Activated CD8-positive, alpha-beta memory T cell treated with anti-CD3 and anti-CD28 coated beads for 1 hour (primary cell): ENCODE measurements at places on chromosomes 7 and 10.

DNA sequence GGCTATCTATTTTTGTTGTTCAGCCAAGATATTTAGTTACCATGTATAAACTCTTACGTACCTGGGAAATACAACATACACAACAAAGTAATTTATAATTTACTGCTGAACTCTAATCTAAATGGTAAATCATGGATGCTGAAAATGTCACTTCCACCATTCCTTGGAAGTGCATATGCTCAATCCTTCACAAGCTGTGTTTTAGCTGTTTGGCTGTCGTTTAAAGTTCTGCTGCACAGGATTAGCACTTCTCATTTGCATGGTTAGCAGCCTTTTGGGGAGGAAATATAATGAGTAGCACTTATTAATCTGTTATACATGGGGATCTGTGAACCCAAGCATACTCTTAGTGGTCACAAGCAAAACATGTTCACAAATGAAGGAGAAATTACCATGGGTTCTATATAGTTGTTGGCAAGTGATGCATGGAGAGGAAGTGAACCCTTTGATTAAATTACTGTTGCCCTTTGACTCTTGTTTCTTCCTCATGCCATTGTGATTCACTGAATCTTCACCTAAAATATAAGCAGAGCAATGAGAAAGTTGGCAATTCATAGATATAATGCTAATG lies 18.5 kb downstream of the PIK3CG start:
- DNase-seq = no peak

- no peak for DNase-seq
Measured at GRCh38 chr7:157466867-157467261, 130.1 kb downstream of the DNAJB6 start.

DNA sequence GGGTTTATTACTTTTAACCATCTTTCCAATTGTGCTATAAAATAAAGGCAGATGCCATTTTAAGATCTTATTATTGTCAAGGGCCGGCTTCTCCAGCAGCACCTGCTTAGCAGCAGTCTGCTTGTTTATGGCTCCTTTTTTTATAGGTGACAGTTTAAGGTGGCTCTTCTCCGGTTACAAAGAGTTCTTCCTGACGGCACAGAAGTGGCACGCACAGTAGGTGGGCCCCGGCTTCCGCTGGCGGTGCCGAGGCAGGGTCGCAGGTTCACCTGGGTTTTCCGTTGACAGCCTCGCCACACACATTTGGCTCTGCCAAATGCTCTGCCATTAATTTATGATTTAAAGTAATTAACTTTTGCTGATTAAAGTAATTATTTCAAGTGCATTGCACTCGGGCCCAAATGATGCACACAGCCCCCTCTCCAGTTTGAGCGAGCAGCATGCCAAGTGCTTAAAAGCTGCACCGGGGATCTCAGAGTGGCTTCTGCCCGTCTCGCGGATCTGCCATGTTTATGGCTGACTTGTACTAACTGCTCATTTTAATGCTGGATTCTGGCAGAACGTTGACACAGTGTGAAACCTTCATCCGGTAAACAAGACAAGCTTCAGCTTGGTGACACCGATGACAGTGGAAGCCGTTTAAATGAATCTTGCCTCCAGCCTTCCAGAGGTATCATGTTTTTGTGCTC lies 355.1 kb upstream of the MKI67 start:
- no peak for DNase-seq

DNA sequence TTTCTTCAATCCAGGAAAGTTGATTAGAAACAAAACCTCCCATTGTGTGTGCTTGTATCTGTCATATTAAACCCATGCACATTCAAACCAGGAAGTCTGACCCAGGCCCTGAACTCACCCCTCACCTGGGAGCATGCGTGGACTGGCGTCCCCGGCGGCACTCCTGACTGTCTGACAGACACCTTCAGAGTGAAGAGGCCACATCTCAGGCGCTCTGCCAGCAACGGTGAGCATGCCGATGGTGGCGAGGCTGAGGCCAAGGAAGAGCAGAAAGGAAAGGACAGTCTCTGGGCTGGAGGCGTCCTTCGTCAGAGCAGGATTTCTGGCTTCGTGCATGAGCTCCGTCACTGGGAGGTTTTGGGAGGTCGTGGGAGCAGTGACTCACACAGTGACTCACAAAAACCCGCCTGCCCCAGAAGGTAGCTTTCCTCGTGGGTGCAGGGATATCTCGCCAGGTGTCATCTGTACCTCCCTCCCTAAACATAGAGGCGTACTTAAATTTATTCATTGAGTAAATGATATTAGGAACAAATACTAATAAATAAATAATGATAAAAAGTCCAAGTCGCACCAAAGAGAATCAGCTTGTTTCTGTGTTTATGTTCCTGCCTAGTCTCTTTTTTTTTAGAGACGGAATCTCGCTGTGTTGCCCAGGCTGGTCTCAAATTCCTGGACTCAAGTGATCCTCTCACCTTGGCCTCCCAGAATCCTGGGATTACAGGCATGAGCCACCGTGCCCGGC lies 13.5 kb downstream of the IQCE start:
- DNase-seq = no peak

DNA sequence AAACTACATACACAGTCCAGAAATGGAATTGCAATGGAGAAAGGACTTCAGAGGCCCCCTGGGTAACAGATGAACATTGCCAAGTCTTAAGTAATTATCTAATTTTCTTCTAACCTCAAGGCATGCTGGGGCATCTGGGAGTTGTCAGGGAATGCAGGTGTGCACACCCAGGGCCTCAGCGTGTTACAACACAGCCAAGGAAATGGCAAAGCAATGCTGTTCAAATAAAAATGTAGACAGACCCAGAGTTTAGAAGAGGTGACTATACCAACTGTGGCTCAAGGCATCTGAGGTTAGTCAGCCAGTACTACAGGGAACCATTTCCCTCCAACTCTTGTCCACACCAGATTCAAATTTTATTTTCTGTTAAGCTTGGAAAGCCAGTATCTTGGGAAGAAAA lies 73.6 kb downstream of the CCDC3 start:
- no peak for DNase-seq

- DNase-seq = no peak
Measured at GRCh38 chr7:115216652-115217051, 294.8 kb downstream of the MDFIC start.

DNA sequence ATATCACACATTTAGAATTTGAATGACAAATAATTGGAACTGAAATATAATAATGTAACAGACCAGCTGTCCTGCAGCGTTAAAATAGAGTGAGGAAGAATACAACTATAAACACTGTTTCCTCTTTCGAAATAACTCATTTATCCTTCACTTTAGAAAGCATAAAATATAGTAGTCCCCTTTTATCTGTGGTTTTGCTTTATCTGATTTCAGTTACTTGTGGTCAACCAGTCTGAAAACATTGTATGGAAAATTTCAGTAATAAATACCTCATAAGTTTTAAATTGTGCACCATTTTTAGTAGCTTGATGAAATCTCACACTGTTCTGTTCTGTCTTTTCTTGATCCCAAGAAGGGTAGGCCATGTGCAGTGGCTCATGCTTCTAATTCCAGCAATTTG lies 31.7 kb downstream of the POLR1F start:
- no peak for DNase-seq

DNA sequence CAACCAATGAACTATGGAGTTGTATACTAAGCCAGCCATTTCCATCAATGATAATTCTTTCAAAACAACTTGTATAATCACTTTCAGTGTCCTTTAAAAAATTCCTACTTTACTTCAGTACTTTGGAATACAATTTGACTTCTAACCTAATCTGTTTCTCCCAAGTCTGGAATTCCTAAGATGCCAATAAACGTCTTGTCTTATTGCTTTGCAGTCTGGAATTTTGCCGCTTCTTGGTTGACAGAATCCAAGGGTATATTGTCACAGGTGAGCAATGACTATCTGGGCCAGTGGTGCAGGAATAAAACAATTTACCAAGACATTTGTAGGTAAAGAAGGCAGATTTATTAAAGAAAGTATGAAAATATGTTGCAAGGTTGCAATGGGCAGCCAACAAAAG lies 21.8 kb downstream of the RP9 start:
- DNase-seq = no peak

DNA sequence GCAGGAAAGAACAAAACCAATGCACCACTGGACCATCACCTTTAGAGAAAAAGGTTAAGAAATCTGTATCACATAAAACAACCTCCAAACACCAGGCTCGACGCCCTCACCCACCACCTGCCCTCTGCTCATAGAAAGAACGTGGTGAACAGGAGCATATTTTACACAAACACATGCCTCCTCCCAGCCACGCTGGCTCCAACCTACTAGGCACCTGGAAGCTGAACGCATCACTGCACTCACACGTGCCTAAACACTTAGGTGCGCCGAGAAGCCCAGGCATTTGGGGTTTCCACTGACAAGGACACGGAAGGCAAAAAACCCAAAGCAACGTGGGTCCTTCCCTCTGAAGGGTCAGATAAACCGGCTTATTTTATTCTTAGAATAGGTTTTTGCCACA lies 56.0 kb downstream of the PTPRN2 start:
- DNase-seq = no peak

DNA sequence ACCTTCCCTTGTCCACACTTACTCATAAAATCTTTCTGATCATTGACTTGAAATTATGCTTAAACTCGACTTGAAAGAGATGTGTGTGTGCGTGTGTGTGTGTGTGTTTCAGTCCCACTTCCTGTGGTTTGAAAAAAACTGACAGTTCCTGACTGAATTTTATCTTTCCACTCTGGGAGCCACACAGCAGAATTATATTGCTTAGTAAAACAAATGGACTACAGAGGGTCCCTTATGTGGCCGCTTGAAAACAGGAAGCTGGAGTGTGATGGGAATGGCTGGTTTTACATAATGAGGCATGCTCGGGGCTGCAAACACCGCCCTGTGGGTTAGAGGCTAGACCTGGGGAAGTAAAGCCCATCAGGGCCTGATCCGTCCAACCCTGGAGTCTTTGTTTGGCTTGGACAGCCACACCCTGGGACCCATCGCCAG lies 54.8 kb downstream of the LYZL1 start:
- no peak for DNase-seq

DNA sequence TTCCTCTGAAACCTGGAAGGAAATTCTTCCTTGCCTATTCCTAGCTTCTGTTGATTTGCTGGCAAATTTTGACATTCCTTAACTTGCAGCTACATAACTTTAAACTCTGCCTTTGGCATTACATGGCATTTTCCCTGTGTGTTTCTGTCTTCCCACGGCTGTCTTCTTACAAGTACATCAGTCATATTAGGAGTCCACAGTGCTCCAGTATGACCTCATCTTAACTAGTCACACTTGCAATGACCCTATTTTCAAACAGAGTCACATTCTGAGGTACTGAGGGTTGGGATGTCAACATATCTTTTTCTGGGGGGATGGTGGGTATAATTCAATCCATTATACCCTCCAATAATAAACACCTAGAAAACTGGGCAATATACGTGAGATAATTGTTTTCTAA lies 37.4 kb upstream of the EPHB6 start:
- no peak for DNase-seq

- no peak for DNase-seq
Measured at GRCh38 chr7:13466874-13467547, 522.5 kb downstream of the ETV1 start.

DNA sequence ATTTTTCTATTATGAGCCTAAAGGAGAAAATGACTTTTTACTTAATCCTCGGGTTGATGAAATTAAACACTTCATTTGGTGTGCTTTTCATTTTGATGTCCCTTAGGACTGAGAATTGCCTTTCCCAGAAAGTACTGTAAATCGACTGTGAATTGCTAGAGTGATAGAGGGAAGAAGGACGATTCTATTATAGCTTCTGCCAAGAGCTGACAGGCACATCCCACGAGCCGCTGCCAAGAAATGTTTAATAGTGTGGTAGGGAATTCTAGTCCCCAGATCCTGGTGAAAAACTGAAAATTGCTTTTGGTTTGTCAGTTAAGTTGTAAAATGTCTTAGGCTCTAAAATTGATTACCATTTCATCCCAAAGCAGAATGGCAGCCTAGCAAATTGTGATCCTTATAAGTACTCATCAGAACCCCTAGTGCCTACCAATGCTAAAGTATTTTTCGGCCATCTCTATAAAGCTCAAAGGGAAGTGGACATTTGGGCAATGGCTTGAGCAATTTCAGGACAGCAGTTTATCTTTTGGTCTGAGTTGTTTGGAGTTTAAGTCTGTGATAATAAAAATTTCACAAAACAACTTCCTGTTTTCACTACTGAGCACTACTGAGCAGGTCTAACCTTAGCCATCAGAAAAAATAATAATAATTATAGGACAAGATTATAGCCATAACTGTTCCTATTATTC lies 44.6 kb upstream of the HYCC1 start:
- no peak for DNase-seq

DNA sequence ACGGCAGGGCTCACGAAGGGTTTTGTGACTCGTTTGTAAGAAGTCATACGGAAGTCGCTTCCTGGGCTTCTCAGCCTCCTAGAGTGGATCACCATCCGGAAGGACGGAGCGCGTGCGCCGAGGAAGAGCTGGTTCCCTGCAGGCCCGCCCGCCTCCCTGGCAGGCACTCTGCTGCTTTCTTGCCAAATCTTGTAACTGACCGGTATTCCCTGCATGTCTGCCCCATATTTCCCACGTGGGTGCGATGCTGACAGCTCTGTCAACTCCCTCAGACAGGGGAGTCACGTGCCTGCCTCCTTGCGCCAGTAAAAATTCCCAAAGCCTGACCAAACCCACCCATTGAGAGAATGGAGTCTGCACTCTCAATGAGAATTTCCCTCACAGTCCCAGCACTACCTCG lies 12.7 kb downstream of the SHH start:
- DNase-seq = no peak

- no peak for DNase-seq
Measured at GRCh38 chr10:78411716-78412115, 378.1 kb downstream of the RPS24 start.

DNA sequence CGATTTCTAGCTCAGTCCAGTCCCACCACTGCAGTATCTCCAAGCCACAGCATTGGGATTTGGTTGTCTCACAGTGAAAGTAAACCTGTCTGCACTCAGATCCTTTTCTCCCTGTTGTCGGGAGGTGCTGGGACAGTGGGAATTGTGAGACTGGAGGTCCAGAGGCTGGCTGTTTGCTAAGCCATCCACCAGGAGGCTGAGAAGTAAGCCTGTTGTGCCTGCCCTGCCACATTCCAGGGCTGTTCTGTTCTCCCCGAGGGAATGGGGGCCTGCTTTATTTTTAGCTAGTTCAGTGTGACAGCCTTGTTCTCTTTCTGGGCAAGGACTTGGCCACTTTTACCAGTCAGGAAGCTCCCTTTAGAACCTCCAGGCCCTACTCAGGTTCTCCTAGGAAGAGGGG lies 54.9 kb downstream of the HK1 start:
- no peak for DNase-seq

DNA sequence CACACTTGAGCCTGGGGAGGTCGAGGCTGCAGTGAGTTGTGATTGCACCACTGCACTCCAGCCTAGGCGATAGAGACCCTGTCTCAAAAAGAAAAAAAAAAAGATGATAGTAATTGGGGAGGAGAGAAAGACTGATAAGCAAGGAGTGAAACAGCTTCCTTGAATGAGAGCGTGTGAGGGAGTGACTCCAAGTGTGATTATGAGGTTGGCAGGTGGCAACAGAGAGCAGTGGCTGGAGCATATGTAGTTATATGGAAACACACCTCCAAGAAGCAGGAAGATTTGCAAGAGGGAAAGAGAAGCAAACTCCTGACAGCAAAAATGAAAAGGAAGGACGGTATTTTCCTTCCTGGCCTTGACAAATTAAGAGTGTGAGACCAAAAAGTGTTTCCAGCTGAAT lies 50.4 kb downstream of the VKORC1L1 start:
- DNase-seq = no peak
